ENCODE measurements at places on chromosomes 5 and 9. TPM values are rescaled to one million over a fixed set of nuclear protein-coding genes. Genes with fewer than 3 reads are reported as not detected.

DNA sequence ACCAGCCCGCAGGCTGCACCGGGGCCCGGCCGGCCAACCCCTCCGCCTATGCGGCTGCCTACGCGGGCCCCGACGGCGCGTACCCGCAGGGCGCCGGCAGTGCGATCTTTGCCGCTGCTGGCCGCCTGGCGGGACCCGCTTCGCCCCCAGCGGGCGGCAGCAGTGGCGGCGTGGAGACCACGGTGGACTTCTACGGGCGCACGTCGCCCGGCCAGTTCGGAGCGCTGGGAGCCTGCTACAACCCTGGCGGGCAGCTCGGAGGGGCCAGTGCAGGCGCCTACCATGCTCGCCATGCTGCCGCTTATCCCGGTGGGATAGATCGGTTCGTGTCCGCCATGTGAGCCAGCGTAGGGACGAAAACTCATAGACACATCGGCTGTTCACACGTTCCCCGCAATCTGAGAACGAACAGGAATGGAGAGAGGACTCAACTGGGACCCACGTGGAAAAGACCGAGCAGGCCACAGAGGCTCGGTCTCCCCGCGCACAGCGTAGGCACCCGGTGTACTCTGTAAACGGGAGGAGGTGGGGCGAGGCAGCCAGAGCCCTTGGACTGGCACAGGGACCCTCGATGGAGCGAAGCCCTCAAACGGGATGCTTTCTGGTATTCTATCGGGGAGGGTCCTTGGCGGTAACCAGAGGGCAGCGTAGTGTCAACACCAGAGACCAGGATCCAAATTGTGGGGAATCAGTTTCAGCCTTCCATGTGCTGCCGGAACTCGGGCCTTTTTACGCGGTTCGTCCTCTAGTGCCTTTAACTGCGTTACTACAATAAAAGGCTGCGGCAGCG lies 1.9 kb downstream of the FOXE1 start:
- peak overlapping the region; percentile 78 for H3K4me3 ChIP-seq
- peaks cover 66% of the 10 kb centered on the region for H3K27me3 ChIP-seq
- H3K4me1 ChIP-seq = peaks cover 17% of the 10 kb centered on the region
- DNase-seq = no peak

- no peak overlapping the region for H3K27ac ChIP-seq
- H3K4me1 ChIP-seq = no peaks in the 10 kb centered on the region
- H3K27me3 ChIP-seq = peaks cover 5% of the 10 kb centered on the region
- H3K36me3 ChIP-seq = no peaks in the 10 kb centered on the region
- no peak for DNase-seq
Observed at GRCh38 chr5:113038714-113039113, 62.1 kb downstream of the DCP2 start.

GRCh38 chr9:93258419-93258817 lies 74.5 kb downstream of the WNK2 start:
- no peaks in the 10 kb centered on the region for H3K36me3 ChIP-seq
- no peaks in the 10 kb centered on the region for H3K27me3 ChIP-seq
- no peaks in the 10 kb centered on the region for H3K4me1 ChIP-seq
- no peak overlapping the region for H3K4me3 ChIP-seq
- no peak overlapping the region for H3K27ac ChIP-seq

DNA sequence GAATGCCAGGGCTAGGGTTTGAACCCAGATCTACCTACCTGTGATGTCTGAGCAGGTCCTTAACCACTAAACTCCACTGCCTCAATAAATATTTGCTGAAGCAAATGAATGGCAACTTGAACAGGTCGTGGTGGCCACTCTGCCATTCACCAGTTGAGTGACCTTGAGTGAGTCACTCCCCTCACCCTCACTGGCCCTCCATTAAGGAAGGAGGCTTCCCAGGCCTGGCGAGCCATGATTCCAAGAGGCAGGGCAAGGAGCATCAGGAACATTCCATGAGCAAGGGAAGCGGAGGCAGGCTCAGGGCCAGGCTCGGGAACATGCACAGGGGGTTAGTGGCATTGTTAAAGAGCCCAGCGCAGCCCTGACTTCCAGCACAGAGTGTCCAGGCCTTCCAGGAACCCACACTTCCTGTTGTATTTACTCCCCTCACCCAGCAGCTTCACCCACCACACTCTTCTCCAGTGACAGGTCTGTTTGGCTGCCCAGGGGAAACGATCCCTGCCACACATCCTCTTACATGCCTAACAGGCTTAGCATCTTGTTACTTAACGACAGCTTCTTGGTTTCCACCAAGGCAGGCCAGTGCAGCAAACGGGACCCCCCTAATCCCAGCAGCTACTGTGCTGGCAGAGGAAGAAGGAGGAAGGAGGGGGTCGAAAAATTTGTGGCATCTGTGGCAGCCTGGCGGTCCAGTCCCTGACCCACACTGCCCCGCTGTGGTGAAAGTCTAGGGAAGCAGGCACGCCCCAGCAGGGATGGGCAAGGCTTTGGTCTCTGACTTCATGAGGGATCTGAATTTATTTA lies 43.7 kb upstream of the TTC1 start:
- H3K27me3 ChIP-seq = peaks cover 23% of the 10 kb centered on the region
- no peak overlapping the region for H3K4me3 ChIP-seq
- no peaks in the 10 kb centered on the region for H3K36me3 ChIP-seq
- no peak overlapping the region for H3K27ac ChIP-seq
- no peak for DNase-seq

ANKDD1B gene
- polyA plus RNA-seq = 0.39 TPM

Measured in naive thymus-derived CD8-positive, alpha-beta T cell (primary cell).